ENCODE measurements at places on chromosomes 12 and 14.
A peak's percentile ranks its signal among the peaks of the same experiment; 100 is the strongest.

DNA sequence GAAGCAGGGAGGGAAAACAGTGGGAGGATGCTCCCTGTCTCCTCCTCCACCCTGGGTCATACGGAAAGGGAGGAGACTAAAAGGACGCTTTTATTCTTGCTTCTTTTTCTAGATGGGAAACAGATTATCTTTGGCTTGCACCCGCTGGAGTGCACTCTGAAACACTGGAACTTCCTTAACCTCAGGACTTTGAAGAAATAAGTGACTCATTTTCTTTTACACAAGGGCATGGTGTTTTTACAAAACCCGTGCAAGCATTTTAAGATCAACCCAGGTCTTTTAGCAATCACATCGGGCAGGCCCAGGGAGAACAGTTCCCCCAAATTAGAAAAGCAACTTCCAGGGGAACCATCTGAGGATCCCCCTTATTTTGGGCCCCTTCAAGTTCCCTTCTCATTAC, 80.9 kb upstream of the TSPAN11 start:
- no peak for DNase-seq

- DNase-seq: peak; percentile 6
Observed at GRCh38 chr12:40152783-40153383, 47.0 kb upstream of the SLC2A13 start.

DNA sequence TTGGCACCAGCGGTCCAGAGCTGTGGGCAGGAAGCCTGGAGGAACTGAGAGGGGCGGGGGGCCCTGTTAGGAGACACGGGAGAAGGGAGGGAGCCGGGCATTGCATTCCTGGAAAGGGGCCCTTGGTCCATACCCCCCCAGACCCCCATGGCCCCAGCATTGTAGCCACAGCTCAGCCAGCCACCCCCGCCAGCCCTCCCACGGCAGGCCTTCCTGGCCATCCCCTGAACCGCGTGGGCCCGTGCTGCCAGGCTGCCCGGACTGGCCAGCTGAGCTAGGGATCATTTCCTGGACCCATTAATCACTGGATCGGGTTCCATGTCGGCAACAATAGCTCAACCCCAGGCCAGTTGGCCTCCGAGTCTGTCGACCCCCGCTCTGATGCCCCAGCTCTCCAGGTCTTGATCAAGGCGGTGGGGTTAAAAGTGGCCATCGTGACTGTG, 39.8 kb upstream of the DIO3 start:
- no peak for DNase-seq

- DNase-seq: no peak
Observed at GRCh38 chr12:131894981-131895639, 688 bp downstream of the ULK1 start.

DNA sequence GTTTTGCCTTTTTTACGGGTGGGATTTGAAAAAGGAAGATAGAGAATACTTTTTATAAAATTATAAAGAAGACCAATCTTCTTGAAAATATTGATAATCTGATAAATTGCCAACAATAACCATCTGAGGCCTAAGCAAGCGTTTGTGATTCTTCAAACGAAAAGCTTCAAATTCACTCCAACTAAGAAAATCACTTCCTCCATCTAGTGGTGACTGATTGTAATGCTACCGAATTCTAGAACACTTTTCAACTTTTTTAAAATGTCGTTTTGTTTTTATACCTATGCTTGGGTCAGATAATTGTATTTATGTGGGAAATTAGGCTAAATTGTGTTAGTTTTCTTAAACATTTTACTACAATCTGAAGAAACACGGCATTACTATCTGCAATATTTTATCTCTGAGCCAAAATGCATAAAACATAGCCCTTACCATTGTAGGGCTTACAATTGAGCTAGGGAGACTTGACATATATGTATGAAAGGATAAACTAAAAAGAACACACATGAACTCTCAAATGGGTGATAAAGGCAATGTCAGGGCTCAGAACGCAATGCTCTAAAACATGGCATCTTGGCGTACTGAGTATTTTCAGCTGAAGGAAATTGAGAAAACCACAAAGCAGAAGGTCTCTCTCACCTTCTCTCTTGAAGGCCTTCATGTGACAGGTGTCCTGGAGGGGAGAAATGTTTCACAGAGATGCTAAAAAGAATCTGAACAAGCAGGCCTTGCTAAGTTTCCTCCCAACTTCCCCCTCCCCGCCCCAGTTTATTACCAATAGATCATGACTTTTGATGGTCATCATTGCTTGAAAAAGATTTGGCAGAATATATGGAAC, 36.8 kb upstream of the G2E3 start:
- no peak for DNase-seq

DNA sequence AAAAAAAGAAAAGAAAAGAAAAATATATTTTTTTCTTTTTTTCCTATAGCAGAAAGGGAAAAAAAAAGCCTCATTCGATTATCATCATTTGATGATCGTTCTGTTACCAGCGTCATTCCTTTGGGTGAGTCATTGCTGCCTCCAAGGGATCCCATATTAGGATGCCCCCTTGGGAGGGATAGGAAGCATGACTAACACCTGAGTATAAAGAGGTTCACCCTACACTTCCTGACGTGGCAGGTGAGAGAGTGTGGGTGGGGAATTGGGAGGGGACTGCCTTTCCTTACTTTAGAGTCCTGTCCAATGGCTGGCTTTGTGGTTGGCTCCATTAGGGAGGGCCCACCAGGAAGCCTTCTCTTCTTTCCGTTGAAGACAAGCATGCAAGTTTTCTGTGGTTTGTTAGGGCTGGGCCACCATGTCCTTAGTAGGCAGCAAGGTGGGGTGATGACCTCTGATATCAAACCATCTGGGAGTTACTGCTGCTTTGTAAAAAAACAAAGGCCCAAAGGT, 56.1 kb upstream of the FUT8 start:
- peak; percentile 6 for DNase-seq

DNA sequence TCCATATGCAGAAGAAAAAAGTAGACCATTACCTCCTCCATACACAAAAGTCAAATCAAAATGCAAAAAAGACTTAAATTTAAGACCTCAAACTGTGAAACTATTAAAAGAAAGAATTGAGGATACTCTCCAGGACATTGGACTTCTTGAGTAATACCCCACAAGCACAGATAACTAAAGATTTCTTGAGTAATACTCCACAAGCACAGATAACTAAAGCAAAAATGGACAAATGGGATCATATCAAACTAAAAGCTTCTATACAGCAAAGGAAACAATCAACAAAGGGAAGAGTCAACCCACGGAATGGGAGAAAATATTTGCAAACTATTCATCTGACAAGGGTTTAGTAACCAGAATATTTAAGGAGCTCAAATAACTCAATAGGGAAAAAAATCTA, 427.9 kb downstream of the CCDC91 start:
- DNase-seq: no peak

GRCh38 chr12:52903285-52903854, 1.5 kb downstream of the KRT8 start:
- peak; percentile 43 for DNase-seq

- DNase-seq: no peak
Observed at GRCh38 chr12:83097643-83098342, 411.1 kb downstream of the TMTC2 start.

DNA sequence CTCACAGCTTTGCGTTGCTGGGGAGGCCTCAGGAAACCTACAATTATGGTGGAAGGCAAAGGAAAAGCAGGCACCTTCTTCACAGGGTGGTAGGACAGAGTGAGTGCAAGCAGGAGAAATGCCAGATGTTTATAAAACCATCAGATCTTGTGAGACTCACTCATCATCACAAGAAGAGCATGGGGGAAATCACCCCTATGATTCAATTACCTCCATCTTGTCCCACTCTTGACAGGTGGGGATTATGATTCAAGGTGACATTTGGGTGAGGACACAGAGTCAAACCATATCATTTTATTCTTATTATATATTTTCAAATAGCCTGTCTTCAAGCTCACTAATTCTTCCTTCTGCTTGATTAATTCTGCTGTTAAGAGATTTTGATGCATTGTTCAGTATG, 665.3 kb downstream of the TRHDE start:
- no peak for DNase-seq

GRCh38 chr12:120495186-120495730, 655 bp upstream of the DYNLL1 start:
- DNase-seq: no peak

DNA sequence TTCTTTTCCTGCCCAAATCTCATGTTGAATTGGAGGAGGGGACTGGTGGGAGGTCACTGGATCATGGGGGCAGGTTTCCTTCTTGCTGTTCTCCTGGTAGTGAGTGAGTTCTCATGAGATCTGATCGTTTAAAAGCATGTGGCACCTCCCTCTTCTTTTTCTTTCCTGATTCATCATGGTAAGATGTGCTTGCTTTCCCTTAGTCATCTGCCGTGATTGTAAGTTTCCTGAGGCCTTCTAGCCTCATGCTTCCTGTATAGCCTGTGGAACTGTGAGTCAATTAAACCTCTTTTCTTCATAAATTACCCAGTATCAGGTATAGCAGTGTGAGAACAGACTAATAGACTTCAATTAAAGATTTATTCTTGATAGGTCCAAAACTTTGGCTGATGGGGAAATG, 83.5 kb downstream of the CAND1 start:
- no peak for DNase-seq

- no peak for DNase-seq
Observed at GRCh38 chr14:55306938-55307589, 35.8 kb downstream of the FBXO34 start.

- DNase-seq: peak; percentile 61
Observed at GRCh38 chr12:75977952-75978671, 53.5 kb downstream of the PHLDA1 start.

GRCh38 chr12:21666722-21667121, 9.1 kb upstream of the LDHB start:
- DNase-seq: no peak
